ENCODE measurements at places on chromosomes 13 and 19.

- no peak for DNase-seq
These were observed 20.8 kb upstream of the SGCG start for GRCh38 chr13:23159760-23160637.

GRCh38 chr19:49836176-49837008 is 14.6 kb upstream of the PTOV1 start:
- DNase-seq: no peak

- no peak for DNase-seq
These were observed 506 bp upstream of the GAS6 start for GRCh38 chr13:113864273-113864890.

DNA sequence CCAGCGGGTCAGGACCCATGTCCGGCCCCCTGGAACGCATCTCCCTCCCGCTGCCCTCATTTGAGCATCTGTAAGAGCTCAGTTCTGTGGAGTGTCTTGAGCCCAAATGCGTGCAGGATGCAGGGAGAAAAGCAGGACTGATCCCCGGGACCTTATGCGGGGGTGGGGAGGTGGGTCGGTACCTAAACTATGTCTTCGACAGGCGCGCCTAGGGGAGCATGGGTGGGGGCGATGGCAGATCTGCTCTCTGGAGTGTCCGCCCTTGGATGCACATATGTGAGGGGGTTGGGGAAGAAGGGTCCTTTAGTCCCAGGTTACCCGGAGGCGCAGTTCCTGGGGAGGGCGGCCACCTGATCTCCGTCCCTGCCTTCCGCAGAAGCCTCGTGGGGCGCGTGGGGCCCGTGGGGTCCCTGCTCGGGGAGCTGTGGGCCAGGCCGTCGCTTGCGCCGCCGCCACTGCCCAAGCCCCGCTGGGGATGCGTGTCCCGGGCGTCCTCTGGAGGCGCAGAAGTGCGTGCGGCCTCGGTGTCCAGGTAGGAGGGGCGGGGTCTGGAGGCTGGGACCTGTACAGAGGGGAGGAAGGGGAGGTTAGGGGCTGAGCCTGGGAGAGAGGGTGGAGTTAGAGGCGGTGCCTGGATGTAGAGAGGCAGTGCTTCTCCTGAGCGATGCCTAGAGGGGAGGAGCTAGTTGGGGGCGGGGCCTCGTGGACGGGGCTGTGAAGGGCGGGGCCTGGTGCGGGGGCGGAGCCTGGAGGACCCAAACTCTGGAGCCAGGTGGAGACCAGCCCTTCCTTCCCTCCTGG is 2.9 kb downstream of the CILP2 start:
- peak; percentile 87 for DNase-seq

DNA sequence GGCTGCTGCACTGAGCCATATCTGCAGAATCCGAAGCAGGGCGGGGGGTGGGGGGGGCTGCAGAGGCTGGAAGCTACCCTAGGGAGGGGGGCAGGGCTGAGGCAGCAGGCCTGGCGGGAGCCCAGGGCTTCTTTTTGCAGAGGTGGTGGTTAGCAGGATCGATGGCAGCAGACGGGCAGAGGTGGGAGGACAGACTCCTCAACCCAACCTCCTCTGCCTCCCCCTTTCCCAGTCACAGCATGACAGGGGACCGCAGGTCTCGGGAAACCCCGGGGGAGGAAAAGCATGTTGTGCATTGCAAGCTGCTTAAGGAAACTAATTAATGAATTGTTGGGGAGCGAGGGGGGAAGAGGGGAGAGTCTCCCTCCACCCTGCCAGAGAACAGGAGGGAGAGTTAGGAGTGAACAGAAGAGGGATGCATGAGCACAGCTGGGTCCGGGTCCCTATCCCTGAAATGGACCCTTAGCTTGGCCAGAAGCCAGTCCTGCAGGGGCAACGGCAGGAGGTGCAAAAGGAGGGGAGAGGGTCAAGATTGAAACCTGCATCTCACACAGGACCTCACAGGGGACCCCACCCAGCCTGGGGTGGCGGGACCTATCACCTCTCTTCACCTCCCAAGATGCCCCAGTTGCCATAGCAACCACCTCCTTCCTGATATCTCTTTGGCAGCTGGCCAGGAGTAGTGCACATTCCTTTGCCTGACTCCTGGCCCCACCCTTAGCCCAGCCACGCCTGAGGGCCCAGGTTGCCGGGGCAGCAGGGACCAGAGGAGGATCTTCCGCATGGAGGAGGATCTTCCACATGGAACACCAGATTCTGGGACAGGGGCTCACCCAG is 1.8 kb downstream of the FXYD7 start:
- no peak for DNase-seq

DNA sequence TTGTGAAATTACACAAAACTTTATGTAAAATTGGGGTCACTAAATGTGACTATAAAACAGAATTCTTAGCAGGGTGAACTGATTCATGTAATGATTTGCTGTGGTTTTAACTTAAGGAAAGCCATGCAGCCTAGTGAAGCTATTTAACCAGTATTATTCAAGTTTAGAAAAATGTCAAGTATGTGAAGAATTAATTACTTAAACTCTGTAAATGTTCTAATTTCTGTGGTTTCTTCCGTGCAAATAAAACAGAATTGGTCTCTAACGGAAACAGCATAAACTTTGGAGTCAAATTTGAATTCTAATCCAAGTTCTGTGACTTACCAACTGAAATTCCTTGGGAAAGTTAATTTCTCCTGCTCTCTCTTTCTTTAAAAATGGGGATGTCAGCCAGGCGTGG is 13.3 kb downstream of the CDC16 start:
- DNase-seq: no peak

- DNase-seq: no peak
These were observed 84.6 kb downstream of the NALCN start for GRCh38 chr13:101331731-101332130.

DNA sequence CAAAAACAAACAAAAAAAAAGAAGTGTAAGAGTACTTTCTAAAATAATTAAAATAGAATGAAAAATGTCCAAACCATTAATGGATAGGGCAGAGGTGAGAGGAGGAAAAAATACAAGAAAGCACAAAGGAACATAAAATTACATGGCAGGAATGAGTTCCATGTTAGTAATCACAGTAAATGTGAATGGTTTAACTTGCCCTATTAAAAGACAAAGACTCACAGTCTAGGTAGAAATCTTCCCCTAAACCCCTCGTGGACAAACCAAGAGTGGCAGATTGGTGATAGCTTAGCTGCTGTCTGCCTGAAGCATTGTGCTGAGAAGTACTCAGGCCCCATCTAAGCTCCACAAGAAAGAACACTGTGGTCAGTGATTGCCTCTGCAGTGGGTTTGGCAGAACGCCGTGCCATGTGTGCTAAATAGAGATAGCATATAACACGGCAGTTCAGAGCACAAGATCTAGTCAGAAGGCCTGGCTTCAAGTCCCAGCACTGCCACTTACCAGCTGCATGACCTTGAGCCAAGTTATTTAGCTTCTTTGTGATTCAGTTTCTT is 103.5 kb downstream of the DPF1 start:
- DNase-seq: no peak

DNA sequence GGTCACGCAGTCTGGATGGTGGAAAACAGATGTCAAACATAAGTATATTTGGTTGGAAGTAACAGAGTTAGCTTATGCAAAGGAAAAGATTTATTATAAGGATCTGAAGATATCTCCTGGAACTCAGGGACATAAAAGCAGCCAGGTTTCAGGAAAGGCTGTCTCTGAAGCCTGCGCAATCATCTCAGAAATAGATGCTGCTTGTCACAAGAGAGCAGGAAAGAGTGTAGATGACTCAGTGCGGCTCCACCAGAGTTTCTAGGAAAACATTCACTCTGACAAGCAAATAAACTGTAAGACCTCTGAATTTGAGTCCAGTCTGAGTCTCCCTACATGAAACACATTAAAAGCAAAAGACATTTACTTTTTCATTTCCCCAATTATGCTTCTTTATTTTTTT is 220.4 kb upstream of the HTR2A start:
- no peak for DNase-seq

DNA sequence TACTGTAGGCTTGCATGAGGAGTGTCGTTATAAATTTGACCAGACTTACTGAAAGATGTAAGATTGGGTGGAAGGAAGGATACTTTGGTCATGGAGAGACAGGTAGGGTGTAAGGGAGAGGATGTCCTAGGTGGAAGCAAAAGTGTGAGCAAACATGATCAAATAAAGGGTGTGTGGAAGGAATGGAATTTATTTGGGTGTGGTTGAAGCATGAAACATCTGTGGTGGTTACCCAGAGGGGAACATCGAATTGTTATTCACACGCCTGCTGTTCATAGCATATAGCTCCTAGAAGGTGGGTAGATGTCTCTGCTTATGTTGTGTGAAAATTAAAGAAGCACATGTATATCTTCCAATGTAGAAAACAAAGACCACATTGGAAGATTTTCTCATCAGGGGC is 157.7 kb downstream of the ATP8A2 start:
- DNase-seq: no peak

GRCh38 chr19:51887522-51888498 is at the start of gene ZNF577:
ZNF577 (minus strand) TSS chr19:51887951; CDS start chr19:51880382, 7,569 bp downstream.
- peak; percentile 72 for DNase-seq

DNA sequence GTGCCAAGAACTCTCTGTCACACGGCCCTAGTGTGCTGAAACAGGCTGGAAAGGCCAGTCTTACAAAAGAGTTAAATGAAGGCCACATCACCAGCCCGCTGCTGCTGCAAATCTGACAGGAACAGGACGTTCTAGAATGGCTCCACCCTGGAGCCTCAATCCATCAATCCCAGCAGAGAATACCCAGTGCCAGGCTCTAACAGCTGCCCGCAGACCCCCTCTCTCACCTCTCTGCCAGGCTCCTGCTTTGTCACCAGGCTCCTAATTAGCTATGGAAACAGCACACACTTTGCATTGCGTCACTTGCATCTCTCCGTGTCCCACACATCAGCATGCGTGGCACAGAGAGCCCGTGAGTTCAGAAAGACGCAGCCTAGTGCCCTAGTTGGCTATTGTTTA is 314.1 kb downstream of the FOXO1 start:
- no peak for DNase-seq

GRCh38 chr19:15321739-15322138 is 10.6 kb downstream of the BRD4 start:
- no peak for DNase-seq

- peak; percentile 70 for DNase-seq
These were observed 3.0 kb downstream of the CNFN start for GRCh38 chr19:42386974-42387707.

DNA sequence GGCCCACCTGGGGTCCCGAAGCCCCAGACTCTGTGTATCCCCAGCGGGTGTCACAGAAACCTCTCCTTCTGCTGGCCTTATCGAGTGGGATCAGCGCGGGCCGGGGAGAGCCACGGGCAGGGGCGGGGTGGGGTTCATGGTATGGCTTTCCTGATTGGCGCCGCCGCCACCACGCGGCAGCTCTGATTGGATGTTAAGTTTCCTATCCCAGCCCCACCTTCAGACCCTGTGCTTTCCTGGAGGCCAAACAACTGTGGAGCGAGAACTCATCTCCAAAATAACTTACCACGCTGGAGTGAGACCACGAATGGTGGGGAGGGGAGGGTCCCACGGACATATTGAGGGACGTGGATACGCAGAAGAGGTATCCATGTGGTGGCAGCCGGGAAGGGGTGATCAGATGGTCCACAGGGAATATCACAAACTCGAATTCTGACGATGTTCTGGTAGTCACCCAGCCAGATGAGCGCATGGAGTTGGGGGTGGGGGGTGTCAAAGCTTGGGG is 1.0 kb upstream of the ICAM5 start:
- peak; percentile 67 for DNase-seq

- no peak for DNase-seq
These were observed 1.9 kb downstream of the DCAF15 start for GRCh38 chr19:13954185-13954584.

- DNase-seq: no peak
These were observed 128.7 kb downstream of the CYSLTR2 start for GRCh38 chr13:48782429-48782840.

DNA sequence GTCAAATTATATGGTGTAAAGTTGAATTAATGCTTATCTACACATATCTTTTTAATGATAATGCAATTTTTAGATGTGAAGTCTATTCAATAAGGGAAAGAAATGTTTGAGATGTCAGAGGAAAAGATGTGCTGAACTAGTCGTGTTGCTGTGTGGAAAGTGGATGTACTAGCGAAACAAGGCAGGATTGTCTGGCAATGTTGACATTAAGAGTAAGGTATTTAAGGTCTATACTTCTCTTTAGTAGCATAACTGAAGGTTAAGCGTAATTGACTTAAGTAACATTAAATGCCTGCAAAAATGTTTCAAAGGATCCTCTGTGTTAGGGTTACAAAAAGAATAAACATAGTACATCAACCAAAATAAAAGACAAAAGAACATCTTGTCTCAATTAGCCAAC is 787.3 kb upstream of the KLHL1 start:
- DNase-seq: no peak

GRCh38 chr19:3821156-3821555 is 35.0 kb upstream of the MATK start:
- no peak for DNase-seq

DNA sequence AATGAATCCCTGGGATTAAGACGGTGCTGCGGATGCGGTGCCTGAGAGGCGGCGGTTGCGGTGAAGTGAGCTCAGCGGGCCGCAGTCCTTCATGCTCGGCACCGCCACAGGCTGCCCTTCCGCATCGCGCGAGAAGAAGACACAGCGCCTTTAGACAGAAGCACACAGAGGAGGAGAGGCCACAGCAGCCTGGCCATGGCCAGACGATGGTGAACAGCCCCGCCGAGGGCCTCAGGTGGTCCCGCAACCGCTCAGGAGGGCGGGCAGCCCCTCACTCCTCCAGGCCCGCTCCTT is 459.2 kb downstream of the MYO16 start:
- no peak for DNase-seq

DNA sequence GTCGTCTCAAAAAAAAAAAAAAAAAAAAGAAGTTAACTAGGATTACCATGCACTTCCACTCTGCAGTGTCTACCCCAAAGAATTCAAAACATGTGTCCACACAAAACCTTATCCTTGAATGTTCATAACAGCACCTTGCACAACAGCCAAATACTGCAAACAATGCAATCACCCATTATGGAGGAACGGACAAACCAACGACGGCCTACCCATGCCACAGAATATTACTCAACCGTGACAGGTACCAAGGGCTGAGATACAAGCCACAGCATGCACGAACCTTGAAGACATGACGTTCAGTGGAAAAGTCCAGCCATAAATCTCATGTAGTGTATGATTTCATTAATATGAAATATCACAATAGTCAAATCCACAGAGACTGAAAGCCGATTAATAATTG is 3.0 kb upstream of the SHISA7 start:
- no peak for DNase-seq

DNA sequence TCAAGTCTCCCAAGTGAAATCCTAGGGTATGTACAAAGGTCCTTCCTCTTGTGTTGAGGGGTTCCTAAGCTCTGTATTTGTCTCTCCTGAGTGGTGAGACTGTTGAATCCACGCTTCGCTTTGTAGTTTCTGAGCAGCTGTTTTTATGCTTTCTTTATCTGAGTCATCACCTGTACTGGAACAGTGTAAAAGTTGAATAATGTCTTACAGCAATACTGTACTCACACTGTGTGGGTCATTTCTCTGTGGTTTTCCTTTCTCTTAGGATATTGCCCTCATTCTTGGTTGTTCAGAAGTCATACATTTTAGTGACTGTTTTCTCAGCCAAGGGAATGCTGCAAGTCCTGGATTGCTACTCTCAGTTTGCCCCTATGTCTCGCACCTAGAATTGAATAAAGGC is 1596.6 kb downstream of the SLITRK5 start:
- DNase-seq: no peak

GRCh38 chr19:16041991-16042386 is 34.3 kb upstream of the TPM4 start:
- DNase-seq: no peak
